Mesothelial cell of epicardium (in vitro differentiated cells): ENCODE measurements at places on chromosomes 7 and 10. TPM values are rescaled to one million over a fixed set of nuclear protein-coding genes. Genes with fewer than 3 reads are reported as not detected.

- DNase-seq: no peak
These were observed 175.3 kb downstream of the JAZF1 start for GRCh38 chr7:28005075-28005846.

GRCh38 chr10:69810675-69811397 is 9.1 kb downstream of the COL13A1 start:
- no peak for DNase-seq

DNA sequence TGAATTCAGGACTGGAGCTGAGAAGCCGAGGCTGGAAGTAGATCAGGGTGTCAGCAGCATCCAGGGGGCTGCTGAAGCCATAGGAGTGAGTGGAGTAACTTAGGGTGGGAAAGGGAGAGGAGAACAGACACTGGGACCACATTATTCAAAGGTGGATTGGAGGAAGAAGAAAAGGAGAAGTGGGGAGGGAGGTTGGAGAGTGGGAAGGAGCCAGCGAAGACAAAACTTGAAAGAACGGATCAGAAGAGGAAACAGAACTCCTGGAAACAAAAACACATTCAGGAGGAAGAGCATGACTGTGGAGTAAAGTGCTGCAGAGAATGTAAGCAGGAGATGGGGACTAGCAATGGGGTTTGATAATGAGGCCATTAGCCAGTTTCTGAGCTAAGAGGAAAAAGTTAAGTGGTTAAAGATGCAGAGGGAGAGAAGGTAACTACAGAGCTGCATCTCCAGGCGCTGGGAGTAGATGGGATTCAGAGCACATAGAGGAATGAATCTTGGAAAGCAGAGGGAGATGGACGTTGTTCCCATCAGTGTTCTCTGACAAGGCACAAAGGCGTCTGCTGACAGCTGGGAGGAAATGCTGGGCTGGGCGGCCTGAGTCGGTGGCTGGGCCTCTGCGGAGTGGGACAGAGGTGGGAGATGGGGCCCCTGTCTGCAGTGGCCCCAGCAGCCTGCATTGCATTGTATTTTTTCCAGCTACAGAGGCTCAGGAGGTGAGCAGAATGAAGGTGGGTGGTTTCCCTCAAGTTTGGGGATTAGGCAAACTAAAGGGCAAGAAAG is 63.1 kb upstream of the LEP start:
- no peak for DNase-seq

DNA sequence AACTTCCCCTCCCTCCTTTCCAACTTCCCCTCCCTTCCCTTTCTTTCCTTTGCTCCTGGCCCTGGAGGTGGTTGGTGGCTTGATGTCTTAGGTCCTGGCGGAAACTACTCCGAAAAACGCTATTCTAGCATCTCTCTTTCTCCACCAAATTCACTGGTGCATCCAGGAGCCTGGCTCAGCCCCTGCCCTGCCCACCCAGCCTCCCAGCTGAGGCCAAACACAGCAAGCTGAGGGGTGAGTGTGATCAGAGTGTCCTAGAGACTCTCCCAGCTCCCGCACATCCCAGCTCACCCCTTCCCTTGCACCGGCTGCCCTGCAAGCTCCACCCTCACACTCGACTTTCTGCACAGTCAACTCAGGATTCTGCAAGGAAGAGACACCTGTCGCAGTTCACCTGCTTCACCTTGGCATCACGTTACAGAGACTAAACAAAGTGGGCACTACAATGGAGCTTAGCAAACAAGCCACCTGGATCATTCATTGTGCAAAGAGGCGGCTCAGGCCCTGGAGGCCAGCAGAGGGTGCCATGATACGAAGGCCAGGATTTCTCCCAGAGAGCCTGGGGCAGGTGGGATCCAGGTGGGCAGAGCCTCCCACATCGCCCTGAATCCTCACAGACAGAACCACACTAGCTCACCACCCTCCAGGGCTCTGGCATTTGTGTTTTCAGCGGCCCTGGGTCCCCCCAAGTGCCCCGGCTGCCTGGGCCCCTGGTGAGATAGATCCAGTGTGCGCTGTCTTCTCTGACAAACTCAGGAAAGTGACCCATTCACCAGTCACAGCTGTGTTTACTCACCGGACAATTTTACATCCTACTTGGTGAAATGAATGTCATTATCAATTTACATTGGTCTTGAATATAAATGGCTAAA is 169.6 kb downstream of the TCERG1L start:
- no peak for DNase-seq

DNA sequence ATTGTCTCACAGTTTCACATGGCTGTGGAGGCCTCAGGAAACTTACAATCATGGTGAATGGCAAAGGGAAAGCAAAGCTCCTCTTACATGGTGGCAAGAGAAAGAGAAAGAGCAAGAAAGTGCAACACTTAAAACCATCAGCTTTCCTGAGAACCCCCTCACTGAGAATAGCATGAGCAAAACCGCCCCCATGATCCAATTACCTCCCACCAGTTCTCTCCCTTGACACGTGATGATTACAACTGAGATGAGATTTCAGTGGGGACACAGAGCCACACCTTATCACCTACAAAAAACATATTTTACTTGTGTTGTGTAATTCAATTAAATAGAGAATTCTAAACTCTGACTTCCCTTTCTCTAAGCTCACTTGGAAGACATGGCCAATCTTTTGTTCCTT is 80.2 kb downstream of the SEMA3C start:
- no peak for DNase-seq

DNA sequence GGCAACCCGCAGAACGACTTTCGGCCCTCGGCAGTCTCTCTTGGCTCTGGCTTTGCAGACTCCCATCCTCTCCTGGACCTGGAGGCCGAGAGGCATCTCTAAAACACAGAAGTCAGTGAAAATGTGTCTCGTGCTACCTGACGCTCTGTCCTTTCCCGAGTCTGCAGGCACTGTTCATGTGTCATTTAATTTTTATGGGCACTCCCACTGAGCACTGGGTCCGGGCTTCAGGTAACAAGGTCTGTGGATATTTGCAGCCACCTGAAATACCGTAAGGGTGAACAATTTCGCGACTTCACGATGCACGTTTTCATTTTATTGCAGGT is 96.8 kb downstream of the GLRX3 start:
- no peak for DNase-seq

GRCh38 chr7:13476881-13477444 is 512.5 kb downstream of the ETV1 start:
- DNase-seq: no peak

DNA sequence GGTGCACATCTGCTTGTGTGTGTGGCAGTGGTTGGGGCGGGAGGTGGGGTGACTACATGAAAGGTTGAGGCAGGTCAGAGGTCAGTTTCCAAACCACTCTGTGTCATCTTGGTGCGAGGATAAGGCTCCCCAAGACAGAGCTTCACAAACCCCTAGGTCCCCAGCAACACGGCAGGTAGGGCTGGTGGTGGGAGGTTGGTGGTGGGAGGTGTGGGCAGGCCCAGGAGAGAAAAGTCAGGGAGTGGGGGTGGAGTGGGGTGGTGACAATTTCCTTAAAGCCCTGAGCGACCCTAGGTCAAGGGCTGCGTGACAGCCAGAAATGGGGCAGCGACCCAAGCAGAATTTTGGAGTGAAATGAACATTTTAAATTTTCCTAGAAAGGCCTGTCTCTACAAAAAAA is 1.6 kb upstream of the STRA8 start:
- no peak for DNase-seq

- DNase-seq: no peak
These were observed 219.4 kb downstream of the BUB3 start for GRCh38 chr10:123373591-123373990.

DNA sequence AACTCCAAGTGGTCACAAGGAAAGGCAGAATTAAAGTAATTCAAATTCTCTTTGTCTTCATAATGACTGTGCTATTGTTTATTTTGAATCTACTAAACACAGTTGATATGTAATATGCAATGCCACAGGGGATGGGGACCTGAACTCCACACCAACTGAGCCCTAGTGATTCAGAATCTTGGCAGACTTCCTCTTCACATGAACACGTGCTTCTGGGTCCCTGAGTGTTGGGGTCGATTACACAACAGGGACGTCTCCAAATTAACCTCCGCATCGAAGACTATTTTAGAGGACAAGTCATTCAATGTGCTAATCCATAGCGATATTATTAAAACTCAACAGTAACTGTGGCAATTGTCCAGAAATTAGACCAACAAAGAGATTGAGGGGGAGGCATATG is 95.3 kb upstream of the CARD11 start:
- no peak for DNase-seq

DNA sequence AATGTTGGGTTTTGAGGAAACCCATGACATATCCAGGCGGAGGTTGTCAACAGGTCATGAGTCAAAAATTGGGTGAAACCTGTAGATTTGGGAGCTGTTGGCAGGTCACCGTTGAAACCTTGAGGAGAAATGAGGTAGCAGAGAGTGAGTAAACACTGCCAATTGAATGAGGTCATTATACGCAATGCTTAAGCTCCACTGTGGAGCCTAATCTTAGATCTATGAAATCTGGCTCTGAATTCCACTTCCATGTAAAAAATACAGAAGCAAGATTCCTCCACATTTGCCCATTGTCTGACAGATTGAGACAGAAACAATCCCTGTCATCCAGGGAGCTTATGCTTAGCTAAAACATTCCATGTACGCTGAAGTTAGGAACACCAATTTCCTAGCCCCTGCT is 76.0 kb upstream of the IL6 start:
- no peak for DNase-seq

DNA sequence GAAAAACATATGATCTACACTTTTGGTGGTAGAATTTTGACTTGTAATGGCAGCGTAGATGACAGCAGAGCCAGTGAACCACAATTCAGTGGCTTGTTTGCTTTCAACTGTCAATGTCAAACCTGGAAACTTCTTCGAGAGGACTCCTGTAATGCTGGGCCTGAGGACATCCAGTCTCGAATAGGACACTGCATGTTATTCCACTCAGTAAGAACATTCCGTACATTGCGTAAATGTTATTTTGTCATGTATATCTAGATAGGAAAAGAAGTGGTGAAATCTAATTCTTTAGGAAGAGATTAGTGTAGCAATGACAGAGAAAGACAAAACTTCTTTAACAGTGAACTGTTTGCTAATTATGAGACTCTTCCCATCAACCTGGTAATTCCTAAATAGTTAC is 112.9 kb downstream of the PODXL start:
- DNase-seq: no peak

The SORBS1 gene
- total RNA-seq: 21.5 to 25.1 TPM (median 24.9 TPM) in 3 replicates

The STRIP2 gene
- 1.8 to 1.9 TPM (median 1.9 TPM) in 3 replicates for total RNA-seq

The TMEM270 gene
- total RNA-seq: not detected in 3 replicates

The CLRN3 gene
- not detected in 3 replicates for total RNA-seq

The PPP1R17 gene
- not detected in 3 replicates for total RNA-seq

The ZNF853 gene
- 22.7 to 23.5 TPM (median 22.9 TPM) in 3 replicates for total RNA-seq
